ENCODE measurements at places on chromosomes 4 and X. TPM values are rescaled to one million over a fixed set of nuclear protein-coding genes. Genes with fewer than 3 reads are reported as not detected.

Gene APLN
- total RNA-seq, result 14.6 TPM

Gene WWC2
- 37.1 TPM for total RNA-seq

Gene EGFL6
- not detected for total RNA-seq

Gene AVPR2
- 4.9 TPM for total RNA-seq

Gene SRPK3
- 51.2 TPM for total RNA-seq

Gene FSTL5
- not detected for total RNA-seq

Gene MAGEE2
- not detected for total RNA-seq

Gene CHST7
- total RNA-seq, result 9.1 TPM

Gene HSPA4L
- 21.9 TPM for total RNA-seq

Gene TMEM144
- 13.7 TPM for total RNA-seq

Gene GPM6B
- 1.2 TPM for total RNA-seq

Gene F11
- total RNA-seq, result not detected

Gene CTSO
- total RNA-seq, result 21.4 TPM

Gene MXRA5
- 2.8 TPM for total RNA-seq

Gene GPR50
- total RNA-seq, result not detected

Gene VEGFD
- 2.5 TPM for total RNA-seq

Gene SOWAHD
- 0.36 TPM for total RNA-seq

Gene YY2
- 0.69 TPM for total RNA-seq

DNA sequence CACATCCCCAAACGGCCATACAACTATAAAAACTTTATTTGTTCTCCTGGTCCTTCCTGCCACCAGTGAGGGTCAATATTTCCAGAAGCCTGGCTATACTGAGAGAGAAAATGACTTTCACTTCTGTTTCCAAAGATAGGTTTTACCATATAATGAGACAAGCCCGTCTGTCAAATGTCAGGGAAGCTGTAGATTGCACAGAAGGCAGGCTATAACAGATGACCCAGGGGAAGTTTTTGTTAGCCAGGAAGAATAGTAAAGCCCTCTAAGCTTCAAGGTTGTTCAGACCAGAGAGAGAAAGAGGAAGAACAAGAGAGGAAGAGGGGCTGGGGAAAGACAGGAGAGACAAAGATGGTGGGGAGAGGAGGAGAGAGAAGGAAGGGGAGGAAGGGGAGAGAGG is 217.5 kb downstream of the GBA3 start:
- DNase-seq, result no peak

GRCh38 chr4:78862314-78862737 is 76.9 kb downstream of the PAQR3 start:
- no peak for DNase-seq

DNA sequence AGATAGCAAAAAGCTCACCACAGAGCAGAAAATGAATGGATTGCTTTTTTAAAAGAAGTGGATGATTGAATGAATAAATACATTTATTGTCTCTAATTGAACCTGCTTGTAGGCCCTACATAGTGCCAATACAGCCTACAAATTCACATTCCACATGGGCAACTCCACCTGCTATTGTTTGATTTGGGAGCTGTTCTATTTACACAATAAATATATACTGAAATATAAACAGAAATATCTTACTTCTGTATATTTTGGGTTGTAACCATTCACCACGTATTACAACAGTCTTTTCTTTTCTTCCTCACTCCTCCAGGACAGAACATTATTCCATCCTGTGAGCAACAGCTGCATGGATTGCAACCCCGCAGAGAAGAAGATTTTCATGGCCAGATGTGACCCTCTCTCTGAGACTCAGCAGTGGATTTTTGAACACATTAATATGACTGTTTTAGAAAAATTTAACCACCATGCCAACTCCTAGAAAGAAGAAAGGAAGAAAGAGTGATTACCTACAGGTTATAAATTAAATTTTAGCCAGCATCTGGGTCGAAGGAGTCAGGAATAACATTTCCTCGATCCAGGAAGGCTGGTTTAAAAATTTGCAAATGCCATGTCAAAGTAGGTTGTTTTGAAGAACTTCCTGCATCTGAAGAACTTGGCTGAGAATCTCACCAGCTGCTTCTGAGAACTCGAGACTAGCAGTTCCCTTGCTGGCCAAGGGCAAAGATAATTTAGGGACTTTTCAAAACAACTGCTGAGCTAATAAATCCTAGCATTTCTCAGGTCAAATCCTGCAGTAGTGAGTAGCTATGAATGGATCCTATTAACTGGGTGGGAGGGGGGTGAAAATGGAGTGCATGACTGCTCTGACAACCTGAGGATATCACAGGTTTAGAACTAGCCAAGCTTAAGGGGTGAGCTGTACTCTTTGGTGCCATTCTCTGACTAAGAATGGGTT is 128.7 kb upstream of the GALNT7 start:
- DNase-seq, result peak; percentile 36

DNA sequence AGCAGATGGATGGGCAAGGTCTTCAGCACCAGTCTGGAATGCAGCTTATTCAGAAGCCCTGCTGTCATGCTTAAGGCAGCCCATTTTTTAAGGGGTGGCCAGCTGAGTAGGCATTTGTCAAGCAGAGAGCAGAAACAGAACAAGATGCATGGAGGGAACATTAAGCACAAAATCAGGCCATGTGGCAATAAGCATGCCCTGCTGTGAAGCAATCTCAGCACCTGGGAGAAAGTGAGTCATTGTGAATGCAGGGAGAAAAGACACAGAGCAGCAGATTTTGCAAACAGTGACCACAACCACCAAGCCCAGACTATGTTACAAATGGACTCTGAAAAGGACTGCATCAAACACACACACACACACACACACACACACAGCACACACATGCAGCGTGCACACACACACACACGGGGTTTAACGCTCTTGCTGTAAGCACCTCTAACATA is 94.1 kb upstream of the GALNT7 start:
- DNase-seq, result no peak

- no peak for DNase-seq
Observed at GRCh38 chr4:13539619-13540445, 4.5 kb downstream of the NKX3-2 start.

DNA sequence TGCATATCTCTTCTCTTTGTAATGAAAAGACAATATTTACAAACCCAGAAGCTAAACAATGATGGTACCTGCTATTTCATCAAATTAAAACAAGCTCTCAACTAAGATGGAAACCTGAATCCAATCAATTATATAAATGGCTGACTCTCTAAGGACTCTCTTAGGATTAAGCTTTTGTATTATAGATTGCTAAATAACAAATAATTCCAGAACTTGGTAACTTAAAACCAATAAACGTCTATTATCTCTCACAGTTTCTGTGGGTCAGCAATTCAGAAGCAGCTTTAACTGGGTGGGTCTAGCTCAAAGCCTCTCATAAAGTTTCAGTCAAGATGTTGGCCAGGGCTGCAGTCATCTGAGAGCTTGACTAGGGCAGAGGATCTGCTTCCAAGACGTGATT is 12.4 kb downstream of the PHKA2 start:
- no peak for DNase-seq

- DNase-seq, result no peak
Observed at GRCh38 chrX:152927858-152928760, 30.2 kb downstream of the ZNF185 start.

- DNase-seq, result peak; percentile 11
Observed at GRCh38 chrX:39336671-39337311, 535.5 kb downstream of the MID1IP1 start.

- no peak for DNase-seq
Observed at GRCh38 chr4:184420881-184421416, 53.4 kb downstream of the IRF2 start.

GRCh38 chr4:143252478-143252877 is 67.8 kb downstream of the USP38 start:
- DNase-seq, result no peak

DNA sequence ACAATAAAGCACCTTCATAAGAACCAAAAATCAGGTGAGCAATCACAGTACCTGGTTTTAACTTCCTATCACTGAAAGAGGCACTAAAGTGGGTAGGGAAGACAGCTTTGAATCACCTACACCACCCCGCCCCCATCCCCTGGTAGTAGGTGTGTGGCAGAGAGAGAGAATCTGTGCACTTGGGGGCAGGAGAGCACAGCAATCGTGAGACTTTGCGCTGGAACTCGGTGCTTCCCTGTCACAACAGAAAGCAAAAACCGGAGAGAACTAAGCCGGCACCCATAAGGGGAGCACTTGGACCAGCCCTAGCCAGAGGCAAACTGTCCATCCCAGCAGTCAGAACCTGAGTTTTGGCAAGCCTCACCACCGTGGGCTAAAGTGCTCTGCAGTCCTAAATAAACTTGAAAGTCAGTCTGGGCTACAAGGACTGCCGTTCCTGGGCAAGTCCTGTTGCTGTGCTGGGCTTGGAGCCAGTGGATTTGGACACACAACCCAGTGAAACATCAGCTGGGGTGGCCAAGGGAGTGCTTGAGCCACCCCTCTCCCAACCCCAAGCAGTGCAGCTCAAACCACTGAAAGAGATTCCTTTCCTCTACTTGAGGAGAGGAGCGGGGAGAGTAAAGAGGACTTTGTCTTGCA is 32.1 kb downstream of the NDUFB11 start:
- no peak for DNase-seq

DNA sequence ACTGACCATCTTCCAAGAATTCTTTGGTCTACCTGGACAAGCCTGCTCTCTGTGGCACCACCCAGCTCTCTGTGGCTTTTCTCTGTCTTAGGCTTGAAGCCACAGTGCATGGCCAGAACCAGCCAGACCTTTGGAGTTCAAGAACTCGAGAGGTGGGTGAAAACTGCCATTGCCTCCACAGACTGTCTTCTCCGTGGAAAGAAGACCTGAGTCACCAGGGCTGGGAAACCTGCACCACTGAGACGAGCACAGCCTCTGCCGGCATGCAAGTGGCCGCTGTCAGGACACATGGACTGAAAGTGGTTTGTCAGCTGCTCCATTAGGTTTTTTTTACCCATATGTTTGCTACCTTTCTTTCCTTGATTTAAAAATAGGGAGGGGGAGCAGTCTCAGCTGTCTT is 74.5 kb downstream of the MGST2 start:
- DNase-seq, result peak; percentile 35

GRCh38 chr4:10056334-10057022 is 35.2 kb upstream of the SLC2A9 start:
- DNase-seq, result no peak

- peak; percentile 19 for DNase-seq
Observed at GRCh38 chrX:101485212-101485949, at the start of gene ARMCX4. ARMCX4 (plus strand) TSS chrX:101485456; CDS start chrX:101488590, 3,134 bp downstream.

- no peak for DNase-seq
Observed at GRCh38 chr4:91111556-91111955, 984.4 kb downstream of the CCSER1 start.

DNA sequence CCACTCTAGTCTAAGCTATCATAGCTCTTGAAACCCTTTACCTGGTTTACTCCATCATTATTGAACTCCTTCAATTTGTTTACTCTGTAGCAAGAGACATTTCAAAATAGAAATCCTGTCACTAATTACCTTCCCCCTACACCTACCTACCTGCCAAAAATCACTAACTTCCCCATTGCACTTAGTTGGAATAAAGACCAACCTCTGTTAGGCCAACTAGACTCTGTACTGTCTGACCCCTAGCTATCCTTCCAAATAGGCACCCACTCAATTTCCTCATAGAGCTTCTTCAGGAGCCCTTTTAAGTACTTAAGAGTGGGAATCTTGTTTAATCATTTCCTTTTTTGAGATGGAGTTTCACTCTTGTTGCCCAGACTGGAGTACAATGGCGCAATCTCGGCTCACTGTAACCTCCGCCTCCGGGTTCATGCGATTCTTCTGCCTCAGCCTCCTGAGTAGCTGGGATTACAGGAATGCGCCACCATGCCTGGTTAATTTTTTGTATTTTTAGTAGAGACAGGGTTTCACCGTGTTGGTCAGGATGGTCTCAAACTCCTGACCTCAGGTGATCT is 8.9 kb upstream of the CDKL2 start:
- no peak for DNase-seq

DNA sequence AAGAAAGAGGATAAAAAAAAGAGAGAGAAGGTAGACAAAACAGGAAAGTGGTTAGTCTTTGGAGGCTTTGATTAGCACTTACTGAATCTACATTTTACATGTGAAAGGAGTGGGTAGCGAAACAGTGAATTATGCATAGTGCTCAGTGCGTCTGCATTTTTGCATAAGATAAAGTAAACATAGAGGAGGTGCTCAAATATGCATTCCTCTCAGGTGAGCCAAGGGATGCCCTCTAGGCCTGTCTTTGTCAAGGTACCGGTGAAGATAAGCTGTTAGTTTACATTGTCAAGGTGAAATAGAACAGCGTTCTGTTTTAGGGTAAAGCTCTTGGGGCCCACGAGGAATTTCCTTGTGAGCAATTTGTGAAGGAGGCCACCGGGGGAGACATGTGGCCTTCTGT is 260.6 kb downstream of the TRIML1 start:
- no peak for DNase-seq

DNA sequence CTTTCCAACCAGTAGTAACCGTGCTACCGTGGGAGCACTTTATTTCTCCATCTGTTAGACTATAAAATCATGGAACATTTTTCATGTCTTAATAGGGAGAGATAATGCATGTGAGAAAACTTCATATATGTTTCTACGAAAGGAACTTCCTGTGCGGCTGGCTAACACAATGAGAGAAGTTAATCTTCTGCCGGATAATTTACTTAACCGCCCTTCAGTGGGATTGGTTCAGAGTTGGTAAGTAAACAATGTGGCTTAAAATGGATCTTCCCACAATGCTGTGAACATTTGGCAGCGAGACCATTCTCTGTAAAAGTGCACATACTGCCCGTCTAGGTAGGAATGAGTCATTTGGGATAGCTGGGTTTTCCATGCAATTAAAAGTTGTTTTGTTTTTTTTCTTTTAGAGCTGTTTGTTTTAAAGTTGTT is 29.6 kb downstream of the PDK3 start:
- peak; percentile 30 for DNase-seq

DNA sequence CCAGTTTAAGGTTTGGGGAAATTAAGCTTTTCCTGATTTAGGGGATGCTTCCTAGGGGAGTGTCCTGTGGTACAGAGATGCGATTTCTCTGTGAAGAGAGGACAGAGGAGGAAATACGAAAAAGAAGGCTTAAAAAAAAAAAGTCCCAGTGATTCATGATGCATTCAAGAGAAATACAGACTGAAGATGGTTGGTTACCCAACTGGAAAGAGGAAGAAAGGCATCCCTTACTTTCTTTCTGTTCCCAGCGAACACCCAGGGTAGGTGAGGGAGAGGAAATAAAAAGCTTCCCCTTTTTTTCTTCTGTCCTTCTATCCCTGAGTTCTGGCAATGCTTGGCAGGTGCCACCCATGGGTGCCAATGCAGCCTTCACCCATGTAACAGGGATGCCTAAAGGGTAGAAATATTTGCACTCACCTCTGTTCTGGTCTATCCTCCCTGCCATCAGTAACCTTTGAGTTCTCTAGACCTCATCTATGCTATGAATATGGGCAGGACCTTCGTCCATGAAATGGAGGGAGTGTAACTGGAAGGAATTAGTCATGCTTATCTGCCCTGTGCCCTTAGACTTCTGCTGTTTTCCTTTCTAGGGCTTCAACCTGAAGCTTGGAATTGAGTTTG is 230.1 kb upstream of the GALNTL6 start:
- DNase-seq, result no peak

- no peak for DNase-seq
Observed at GRCh38 chrX:47199286-47199685, 5.7 kb downstream of the UBA1 start.

GRCh38 chrX:104370089-104370488 is 115.4 kb upstream of the ESX1 start:
- no peak for DNase-seq

Data from heart right ventricle (tissue), 16 donors.